Mesendoderm (in vitro differentiated cells): ENCODE measurements at places on chromosomes 16 and 17.
A peak's percentile ranks its signal among the peaks of the same experiment; 100 is the strongest.

DNA sequence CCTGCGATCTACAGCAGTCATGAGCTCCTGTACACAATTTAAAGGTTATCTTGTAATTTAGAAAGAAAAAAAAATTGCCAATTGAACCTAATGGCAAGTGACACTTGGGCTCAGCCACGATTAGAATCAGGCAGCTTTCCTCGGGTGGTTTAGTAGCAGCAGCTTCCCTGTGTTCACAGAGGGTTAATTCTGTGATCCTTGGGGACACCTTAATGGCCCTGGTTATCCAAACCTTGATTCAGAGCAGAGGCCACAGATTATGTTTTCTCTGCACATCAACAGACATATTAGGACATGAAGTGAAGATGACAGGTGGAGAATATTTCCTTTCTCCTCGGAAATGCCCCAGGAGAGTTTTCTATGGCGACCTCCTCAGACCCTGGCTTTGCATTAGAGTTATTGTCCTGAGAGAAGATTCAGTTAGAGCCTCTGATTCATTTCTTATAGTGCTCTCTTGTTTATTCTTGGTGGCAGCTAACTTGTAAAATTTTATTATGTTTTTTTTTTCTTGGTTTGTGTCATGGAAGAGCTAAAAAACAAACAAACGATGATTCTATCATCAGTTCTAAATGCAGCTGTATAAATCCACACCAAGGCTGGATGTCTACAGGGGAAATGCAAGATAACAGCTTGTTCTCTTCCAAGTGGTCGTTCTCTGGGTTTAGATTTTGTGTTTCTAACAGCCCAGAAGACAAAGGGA is 351.2 kb upstream of the DYNLRB2 start:
- no peak overlapping the region for H3K27ac ChIP-seq
- H3K27me3 ChIP-seq, result no peaks in the 10 kb centered on the region
- H3K36me3 ChIP-seq, result no peaks in the 10 kb centered on the region
- no peaks in the 10 kb centered on the region for H3K4me1 ChIP-seq
- DNase-seq, result no peak

- no peak for DNase-seq
- H3K27ac ChIP-seq, result no peak overlapping the region
Observed at GRCh38 chr16:65195998-65196397, 74.1 kb upstream of the CDH11 start.

DNA sequence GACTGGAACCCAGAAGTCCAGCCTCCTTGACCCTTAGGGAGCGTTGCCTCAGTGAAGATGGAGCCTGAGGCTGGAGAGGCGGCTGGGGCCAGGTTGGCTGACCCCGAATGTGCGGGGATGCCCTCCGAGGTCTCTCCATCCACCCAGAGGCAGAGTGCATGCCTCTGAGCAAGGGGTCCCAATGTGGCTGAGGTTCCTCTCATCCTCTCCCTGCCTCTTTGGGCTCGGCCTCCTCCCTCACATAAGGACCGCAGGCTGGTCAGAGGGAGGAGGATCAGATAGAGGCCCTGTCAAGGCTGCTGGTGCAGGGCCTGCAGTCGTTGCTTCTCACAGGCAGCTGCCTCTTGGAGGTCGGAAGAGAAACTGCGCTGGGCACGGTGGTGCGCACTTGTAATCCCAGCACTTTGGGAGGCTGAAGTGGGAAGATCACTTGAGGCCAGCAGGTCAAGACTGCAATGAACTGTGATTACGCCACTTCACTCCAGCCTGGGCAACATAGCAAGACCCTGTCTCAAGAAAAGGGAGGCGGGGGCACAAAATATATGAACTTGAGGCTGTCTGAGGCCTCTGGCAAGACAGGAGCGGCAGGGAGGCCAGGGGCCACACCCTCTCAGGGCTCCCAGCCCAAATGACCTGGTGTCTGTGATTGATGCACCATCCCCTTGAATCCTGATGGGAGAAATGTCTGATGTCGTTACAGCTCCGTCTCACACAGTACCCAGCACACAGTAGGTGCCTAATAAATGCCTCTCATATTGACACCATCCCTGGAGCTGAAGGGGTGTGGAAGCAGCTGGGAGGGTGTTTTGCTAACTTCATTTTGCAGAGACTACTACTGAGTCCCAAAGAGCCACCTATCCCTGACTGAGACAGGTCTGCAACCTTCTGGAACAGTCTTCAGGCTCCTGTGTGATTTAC is 220.1 kb upstream of the GSE1 start:
- H3K27me3 ChIP-seq, result no peaks in the 10 kb centered on the region
- no peak overlapping the region for H3K4me3 ChIP-seq
- H3K36me3 ChIP-seq, result no peaks in the 10 kb centered on the region

- no peak for DNase-seq
- H3K27ac ChIP-seq, result no peak overlapping the region
- H3K4me3 ChIP-seq, result no peak overlapping the region
- H3K36me3 ChIP-seq, result no peaks in the 10 kb centered on the region
- H3K4me1 ChIP-seq, result no peaks in the 10 kb centered on the region
- no peaks in the 10 kb centered on the region for H3K27me3 ChIP-seq
Observed at GRCh38 chr17:44905006-44906000, 6.1 kb upstream of the EFTUD2 start.

DNA sequence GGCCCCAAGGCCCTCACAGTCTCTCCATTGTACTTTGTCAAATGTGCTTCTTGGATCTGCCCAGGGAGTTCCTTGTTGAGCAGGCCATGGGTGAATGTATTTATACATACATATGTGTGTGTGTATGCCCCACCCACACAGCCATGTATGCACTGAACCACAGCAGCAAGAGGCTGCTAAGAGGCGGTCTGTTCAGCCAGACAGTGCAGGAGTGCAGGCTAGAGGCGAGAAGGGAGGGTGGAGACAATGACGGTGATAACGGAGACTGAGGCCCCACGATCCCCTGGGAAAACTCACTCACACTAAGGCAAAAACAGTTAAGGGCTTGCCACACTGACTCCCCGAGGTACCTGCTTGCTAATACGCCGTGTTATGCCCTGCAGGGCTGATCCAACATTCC is 151.0 kb upstream of the CDC42EP4 start:
- H3K4me1 ChIP-seq, result no peaks in the 10 kb centered on the region
- no peaks in the 10 kb centered on the region for H3K27me3 ChIP-seq
- no peak for DNase-seq

GRCh38 chr16:15434425-15435215 is at the start of gene BMERB1:
Gene BMERB1, plus strand, starts transcription at chr16:15434588. Its CDS starts 66 bp downstream, at chr16:15434654.
- H3K27ac ChIP-seq, result no peak within 1 kb of the TSS
- peak within 1 kb of the TSS; percentile 60 for H3K4me3 ChIP-seq
- no peaks in the 10 kb centered on the region for H3K36me3 ChIP-seq
